ENCODE measurements at places on chromosomes 2 and 18. TPM values are rescaled to one million over a fixed set of nuclear protein-coding genes. Genes with fewer than 3 reads are reported as not detected.

DNA sequence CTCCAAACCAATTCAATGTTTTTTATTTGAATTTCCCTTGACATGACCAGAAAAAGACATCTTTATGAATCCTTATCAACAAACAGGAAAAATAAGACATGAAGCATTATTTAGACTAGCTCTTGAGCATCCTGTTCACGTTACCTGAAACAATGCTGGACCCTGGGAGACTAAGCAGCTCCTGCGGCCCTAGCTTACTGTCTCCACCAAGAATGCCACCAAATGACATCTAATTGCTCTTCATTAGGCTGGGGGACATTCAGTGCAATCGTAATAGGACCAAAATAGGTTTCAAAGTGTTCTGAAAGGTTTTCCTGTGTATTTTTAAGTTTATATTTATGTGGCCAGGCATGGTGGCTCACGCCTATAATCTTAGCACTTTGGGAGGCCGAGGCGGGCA, 25.5 kb downstream of the NFE2L2 start:
- no peak for DNase-seq

The DRC1 gene
- not detected for total RNA-seq

The COPS9 gene
- total RNA-seq: 187 TPM

The CHAC2 gene
- 12.1 TPM for total RNA-seq

The KLHL29 gene
- total RNA-seq: 6.2 TPM

- DNase-seq: no peak
Observed at GRCh38 chr2:143356336-143356735, 227.1 kb downstream of the ARHGAP15 start.

- no peak for DNase-seq
Observed at GRCh38 chr2:23584054-23584745, 199.2 kb downstream of the KLHL29 start.

DNA sequence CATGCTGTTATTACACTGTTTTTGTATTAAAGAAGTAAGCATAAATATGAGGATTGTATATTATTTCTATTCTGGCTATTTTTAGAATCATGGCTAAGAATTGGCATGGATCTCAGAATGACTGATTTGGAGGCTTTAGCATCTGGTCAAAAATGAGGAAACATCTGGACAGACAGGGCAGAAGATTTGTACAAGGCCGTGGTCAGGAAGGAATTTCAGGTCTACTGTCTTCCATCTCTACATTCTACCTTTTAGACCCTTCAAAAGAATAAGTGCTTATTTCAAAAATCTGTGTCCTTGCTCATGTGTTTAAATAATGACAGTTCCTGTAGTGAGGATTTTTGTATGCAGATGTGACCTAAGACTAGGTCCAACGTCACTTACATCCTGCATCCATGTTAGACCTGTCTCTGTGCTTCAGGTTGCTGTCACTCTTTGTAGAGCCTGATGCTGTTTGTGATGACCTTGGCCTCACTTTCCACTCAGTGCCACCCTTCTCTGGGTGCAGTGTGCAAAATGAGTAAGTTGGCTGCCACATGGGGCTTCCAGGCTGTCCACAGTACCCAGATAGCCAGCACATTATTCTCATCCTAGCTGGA, 54.7 kb upstream of the B3GNT2 start:
- DNase-seq: no peak

DNA sequence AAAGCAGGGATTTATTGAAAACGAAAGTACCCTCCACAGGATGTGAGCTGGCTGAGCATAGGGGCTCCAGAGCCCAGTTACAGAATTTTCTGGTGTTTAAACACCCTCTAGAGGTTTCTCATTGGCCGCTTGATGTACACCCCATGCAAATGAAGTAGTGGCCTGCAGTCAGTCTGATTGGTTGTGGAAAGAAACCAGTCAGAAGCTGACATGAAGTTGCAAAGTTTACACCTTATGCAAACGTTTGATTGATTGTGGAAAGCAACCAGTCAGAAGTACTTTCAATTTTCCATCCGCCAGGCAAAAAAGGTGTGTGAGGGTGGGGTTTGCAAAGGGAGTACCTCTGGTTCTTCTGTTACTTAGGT, 62.3 kb downstream of the VWA3B start:
- DNase-seq: no peak

GRCh38 chr2:229665158-229665557, 49.2 kb downstream of the DNER start:
- DNase-seq: no peak

The CYTIP gene
- total RNA-seq: not detected

GRCh38 chr2:10947005-10947440, 35.3 kb downstream of the KCNF1 start:
- DNase-seq: no peak

DNA sequence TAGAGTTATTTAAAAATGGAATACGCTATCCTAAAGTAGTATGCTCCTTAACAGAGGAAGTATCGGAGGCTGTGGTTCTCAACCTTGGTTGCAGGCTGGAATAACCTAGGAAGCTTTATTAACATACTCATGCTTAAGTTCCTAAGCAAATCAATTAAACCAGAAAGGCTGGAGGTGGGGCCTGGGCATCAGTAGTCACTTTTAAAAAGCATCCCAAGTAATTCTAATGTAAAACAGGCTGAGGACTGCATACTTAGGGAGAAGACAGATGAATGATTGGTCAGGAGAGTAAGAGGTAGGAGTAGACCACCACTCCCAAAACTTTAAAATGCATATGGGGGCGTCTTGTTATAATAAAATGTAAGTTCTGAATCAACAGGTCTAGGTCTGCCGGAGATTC, 15.3 kb downstream of the ACAA2 start:
- peak; percentile 39 for DNase-seq

DNA sequence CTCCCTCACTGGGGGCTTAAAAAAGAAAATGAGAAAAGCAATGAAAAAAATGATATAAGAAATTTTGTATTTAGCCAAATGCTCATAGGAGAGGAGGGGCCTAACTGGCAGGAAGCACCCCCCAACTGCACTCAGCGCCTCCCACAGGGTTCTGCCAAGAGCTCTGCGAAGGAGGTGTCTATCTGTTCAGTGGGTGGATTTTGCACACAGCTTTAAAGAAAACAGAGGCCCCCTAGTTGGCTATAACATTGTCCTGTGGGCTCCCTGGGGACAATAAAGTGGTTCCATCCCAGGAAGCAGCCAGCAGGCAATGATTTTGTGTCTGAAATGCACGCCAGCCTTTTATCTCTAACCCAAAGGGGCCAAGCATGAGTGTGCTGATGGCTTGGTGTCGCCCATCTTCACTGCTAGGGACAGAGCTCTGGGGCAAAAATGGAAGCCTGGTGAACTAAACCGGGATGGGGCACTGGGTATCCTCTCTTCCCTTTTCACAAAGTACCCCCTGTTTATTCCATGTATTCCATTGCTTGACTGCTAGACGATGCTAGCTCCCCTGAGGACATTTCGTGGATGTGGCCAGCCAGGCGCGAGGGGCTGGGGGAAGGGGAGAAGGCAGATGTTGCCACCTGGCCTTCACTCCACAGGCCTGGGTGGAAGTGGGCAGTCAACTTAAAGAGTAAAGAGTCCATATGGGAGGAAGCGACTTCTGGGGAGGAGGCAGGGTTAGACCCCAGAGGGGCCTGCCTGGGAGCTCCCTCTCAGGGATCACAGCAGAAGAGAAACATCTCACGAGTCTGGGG, 205.7 kb downstream of the CYP26B1 start:
- DNase-seq: peak; percentile 20

DNA sequence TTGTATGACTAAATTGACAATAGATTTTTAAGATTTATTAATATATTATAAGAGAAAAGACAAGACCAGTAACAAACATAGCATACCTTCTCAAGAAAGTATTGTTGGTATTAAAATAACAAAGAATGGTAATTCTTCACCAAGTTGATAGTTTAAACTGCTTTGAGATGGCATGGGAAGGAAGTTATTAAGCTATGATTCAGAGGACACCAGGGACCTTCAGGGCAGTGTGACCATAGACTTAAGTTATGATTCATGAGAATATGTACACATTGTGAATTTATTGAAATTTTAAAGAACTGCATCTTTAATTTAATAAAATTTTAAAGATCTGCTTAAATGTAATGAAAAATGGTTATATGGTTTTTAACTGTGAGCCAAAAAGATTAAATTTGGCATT, 205.7 kb downstream of the DSEL start:
- no peak for DNase-seq

DNA sequence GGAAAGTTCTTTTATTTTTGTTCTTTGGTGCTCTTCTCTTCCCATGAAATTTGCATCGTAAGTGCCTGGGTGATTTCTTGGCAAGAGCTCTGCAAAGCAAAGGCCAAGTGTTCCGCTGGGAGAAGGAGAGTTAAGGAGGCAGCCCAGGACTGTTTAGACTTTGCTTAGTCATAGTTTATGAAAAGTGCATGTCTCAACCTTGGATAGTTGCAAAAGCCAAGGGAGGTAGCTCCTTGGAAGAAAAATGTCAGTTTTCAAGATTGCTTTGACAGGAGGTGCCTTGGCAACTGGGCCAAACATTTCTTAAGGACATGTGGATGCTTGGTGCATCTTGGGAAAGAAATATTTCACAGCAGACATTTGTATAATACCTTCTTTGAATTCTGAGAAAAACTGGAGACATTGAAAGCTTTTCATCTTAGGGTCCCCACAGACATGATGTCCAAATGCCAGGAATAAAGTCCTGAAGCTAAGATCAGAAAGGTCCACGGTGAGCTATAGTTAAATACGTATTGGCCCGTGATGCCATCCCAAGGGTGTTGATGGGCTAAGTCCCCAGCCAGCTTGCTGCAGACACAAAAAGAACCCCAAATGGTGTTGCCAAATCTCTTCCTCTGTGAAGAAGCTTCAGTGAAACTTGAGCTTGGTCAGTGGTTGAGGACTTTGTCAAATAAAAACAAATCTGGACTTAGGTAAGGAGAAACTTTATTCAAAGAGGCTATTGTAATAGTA, 96.3 kb upstream of the THUMPD2 start:
- DNase-seq: no peak

- peak; percentile 70 for DNase-seq
Observed at GRCh38 chr2:230666885-230667712, 45.5 kb upstream of the CAB39 start.

The PRSS56 gene
- total RNA-seq: not detected

- no peak for DNase-seq
Observed at GRCh38 chr2:152243761-152244640, 68.4 kb upstream of the STAM2 start.

- no peak for DNase-seq
Observed at GRCh38 chr2:37880551-37880950, 44.5 kb upstream of the RMDN2 start.

- DNase-seq: no peak
Observed at GRCh38 chr2:13354031-13354430, 637.3 kb downstream of the TRIB2 start.

- DNase-seq: peak; percentile 24
Observed at GRCh38 chr2:199979832-199980628, 24.6 kb downstream of the MAIP1 start.

The GNLY gene
- total RNA-seq: not detected

The UNC80 gene
- 0.17 TPM for total RNA-seq

- no peak for DNase-seq
Observed at GRCh38 chr2:42848726-42849290, 56.4 kb upstream of the HAAO start.

- DNase-seq: no peak
Observed at GRCh38 chr2:100939445-100939844, 62.6 kb upstream of the RPL31 start.

DNA sequence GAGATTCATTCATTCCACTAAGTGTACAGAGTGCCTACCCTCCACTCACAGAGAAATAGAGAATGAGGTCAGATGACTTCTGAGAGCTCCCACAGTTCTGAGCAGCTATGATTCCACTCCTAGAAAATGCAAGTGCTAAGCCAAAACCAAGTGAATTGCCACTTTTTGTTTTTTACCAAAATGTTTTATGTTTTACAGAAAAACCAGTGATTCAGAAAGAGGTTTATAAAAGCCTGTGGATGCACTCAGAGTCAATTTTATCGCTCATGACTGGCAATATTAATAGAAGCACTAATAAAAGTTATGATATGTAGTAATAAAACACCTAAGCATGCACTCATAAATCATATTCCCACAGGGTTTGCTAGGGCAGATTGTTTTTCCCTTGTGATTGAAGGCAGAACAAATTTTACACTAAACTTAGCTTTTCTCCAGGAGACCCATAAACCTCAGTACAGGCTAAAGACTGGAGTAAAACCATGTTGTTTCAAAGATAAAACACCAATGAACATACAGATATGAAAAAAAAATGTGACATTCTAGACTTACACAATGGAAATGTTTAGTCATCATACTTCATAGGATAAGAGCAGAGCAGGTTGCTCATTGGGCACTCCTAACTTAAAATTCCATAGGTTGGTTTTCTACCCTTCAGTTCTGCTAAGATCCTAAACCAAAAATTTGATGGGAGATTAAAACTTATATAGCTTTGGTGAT, 67.5 kb downstream of the PDK1 start:
- DNase-seq: no peak

DNA sequence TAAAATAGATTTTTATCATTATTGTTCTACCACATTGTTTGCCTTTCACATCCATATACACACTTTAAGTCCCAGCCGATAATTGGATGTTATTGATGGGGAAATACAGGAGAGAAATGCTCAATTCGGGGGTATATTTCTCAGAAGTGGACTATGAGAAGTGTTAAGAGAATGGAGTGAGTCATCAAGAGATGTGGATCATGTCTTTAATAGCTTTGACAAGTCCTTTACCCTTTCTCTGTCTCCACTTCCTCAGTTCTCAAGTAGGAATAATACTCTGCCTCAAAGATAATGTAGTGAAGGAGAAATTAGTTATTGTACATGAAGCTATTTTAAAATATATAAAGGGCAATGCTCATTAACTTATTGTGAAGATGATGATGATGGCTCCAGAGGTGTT, 1017.6 kb upstream of the PIK3C3 start:
- no peak for DNase-seq

- no peak for DNase-seq
Observed at GRCh38 chr18:49857708-49858107, 44.4 kb upstream of the ACAA2 start.

- DNase-seq: no peak
Observed at GRCh38 chr2:221715523-221716247, 143.6 kb upstream of the EPHA4 start.

DNA sequence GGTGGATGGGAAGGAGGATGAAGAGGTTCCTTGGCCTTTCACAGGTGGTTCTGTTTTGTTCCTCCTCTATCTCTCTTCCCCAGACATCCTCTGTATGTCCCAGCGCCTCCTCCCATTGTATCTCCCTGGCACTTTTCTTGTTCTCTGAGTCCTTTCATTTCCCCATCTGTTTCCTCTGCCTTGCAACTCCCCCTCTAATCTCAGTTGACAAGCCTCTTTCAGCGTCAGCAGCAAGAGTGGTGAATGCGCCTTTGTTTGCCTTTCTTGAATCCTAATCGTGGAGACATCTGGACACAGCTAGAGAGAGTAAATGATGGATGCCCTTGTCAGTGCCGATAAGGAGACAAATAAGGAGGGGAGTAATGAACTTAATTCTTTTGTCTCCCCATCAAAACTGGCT, 167.0 kb downstream of the NDUFA10 start:
- no peak for DNase-seq

GRCh38 chr18:303607-304006, 35.8 kb upstream of the THOC1 start:
- no peak for DNase-seq

The HTR2B gene
- total RNA-seq: not detected

DNA sequence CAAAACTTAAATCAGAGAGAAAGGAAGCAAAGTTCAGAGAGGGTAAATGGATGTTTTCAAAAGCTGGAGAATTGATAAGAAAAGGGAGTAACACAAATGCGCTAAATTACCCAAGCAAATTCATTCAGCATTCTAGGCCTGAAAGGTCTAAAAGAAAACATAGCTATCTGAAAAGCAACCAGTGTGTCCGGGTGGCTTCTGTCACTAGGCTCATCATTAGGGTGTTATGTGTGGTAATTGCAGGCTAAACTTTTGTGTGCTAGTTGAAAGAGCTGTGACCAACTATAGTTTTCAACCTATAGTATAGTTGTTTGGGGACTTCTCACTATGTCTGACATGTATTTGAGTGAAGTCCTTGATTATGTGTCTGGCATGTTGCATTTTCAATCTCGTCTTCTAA, 839.6 kb upstream of the ZEB2 start:
- DNase-seq: no peak

Data from H7 (cell line).